ENCODE measurements at places on chromosomes 6 and 20.

GRCh38 chr20:63542031-63542559, 4.9 kb upstream of the PTK6 start:
- DNase-seq, result no peak

GRCh38 chr20:4573564-4574355, 147.9 kb upstream of the PRND start:
- no peak for DNase-seq

DNA sequence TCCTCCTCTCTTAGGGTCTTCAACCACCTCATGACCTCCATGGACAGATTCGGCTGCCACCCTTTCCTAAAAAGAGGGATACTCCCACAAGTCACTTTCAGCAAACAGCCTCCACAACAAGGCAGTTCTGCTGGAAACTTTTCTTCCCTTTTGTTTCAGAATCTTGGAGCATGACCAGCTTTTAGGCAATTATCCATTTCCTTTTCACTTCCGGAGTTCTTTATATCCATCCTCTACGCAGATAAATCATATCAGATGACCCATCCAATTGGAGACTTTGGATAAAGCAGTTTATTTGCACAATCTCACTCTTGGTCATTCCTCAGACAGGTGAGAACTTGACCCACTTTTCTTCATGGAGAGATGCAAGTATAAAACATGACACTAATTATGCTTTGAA, 398.5 kb downstream of the LMBRD1 start:
- no peak for DNase-seq

DNA sequence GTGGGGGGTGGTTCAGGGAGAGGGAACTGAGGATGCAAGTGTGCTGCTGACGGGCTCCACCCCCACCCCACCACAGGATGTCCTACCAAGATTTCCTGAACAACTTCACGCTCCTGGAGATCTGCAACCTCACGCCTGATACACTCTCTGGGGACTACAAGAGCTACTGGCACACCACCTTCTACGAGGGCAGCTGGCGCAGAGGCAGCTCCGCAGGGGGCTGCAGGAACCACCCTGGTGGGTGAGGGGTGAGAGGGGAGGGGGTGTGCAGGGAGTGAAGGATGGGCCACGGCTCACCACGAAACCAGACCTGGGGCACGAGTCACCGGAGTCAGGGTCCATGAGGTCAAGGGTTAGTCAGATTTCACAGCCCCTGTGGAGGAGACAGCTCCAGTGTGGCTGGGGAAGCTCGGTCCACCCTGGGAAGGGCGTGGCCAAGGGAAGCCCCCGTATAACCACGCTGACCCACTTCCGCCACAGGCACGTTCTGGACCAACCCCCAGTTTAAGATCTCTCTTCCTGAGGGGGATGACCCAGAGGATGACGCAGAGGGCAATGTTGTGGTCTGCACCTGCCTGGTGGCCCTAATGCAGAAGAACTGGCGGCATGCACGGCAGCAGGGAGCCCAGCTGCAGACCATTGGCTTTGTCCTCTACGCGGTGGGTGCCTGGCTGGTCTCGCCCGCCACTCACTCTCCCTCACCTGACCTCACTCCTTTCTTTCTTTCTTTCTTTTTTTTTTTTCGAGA, 18.3 kb downstream of the CAPN11 start:
- DNase-seq, result no peak

DNA sequence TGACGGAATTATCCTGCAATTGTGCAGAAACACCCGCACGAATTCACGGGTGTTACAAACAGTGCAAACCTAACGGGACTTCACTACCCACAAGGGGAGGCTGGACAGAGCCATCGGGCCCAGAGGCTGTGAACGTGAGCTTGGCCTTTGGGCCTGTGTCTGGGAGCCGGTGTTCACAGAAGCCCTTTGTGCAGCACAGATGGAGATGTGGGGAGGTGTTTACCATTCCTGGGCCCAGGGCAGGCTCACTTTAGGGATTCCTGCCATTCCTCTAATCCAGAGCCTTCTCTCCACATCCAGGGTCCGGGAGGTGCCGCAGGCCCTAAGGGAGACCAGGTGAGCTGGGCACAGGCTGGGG, 15.0 kb downstream of the COL9A3 start:
- DNase-seq, result no peak

GRCh38 chr6:14841901-14842421, 403.9 kb upstream of the JARID2 start:
- DNase-seq, result no peak

DNA sequence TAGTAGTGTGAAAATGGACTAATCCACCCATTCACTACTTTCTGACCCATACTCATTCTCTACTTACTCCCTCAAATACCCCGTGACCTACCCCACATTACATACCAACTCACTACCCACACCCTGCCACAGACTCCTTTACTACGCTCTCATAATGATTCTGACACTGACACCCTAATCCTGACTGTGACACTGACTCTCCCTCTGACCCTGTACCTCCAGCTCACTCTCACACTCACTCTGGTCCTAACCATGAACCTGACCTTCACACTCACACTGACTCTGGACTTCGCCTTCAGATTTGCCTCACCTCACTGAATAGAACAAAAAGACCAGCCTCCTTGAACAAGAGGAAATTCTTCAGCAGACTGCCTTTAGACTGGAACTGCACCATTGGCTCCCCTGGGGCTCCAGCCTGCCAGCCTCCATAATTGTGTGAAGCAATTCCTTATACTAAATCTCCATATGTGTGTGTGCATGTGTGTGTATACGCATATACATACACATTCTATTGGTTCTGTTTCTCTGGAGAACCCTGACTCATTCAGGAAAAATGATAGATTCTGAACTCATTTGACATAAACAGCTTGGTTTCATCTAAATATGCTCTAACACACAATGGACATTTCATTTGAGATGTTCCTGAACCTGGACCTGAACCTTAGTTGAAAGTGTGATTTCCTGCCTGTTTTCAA, 10.5 kb upstream of the ZNF343 start:
- DNase-seq, result no peak

- DNase-seq, result no peak
These were observed 98.3 kb downstream of the SOD2 start for GRCh38 chr6:159594750-159595117.

DNA sequence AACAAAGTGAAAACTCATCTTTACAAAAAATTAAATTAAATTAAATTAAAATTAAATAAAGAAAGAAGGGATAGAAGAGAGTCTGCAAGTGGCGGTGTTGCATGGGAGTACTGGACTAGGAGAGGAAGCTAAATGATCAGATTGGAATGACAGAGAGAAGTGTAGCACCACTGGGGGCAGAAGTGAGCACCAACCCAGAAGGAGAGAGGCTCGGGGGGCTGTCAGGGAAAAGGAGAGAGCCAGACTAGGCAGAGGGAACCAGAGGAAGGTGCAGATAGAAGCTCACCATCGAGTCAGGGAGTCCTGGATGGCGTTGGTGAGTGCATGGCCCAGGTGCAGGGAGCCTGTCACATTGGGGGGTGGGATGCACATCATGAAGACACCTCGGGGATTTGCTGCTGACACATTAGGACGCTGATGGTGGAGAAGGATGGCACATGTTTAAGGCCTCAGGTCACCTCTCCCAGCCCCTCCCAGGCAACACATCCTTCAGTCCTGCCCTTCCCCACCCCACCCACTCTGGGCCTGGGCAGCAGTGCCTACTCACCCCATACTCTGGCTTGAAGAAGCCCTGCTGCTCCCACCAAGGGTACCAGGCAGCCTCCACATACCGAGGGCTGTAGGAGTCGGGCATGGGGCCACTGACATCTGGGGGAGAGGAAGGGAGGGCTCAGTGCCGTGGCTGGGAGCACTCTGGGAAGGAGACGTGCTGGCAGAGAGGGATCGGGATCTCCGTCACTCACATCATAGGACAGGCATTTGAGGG, 4.0 kb downstream of the VARS1 start:
- DNase-seq, result no peak

DNA sequence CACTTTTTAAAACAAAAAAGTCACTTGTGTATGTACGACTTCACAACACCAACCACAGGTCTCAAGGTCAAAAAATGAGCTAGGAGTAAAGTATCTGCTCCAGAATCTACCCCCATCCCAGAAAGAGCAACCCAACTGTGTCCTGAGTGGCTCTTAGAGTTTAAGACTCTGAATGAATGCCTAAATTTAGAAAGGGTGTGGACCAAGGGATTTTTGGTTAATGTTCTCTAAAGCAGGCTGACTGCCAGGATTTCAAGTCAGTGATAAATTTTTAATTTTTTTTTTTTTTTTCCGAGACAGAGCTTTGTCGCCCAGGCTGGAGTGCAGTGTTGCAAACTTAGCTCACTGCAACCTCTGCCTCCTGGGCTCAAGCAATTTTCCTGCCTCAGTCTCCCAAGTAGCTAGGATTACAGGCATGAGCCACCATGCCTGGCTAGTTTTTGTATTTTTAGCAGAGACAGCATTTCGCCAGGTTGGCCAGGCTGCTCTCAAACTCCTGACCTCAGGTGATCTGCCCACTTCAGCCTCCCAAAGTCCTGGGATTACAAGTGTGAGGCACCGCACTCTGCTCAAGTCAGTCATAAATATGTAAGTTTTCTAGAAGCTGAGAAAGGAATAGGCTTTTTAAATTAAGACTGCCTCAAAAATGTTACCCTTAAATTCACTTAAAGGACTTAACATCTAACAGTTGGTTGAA, 20.2 kb downstream of the STAU1 start:
- DNase-seq, result no peak

DNA sequence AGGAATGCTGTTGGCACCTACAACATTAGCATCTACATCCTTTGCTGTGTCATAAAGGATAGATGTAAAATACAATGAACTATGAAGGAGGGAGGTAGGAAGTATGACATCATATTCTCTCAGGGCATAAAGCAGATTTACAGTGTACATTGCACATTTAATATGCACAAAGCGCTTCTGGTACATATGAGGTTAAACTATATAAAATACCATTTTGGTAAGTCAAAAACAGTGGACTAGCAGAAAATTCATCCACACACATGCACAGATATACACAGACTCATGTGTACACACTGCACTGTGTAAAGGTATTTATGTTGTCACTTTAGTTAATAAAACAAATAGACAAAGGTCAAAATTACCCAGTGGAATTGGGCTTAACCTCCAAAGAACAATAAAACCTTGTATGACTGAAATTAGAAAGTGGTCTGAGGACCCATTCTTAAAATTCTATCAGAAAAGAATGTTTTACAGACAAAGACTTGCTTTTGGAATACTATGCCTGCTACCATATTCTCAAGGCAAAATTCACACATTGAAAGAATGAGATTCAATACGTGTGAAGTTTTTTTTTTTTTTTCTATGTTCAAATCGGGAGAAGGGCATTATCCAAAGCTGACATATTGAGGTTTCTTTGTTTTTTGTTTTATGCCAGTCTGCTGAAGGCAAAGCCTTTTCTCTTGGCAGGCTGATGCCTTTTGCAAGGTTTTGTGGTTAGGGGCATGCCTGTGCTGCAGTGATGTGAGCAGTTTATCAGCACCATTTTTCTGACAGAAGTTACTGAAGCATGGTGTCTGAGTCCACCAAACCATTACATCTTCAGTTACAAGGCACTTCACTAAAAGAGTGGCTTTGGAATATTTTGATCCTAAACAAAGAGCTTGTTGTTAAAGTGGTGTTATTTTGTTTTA, 199.0 kb downstream of the PLCB1 start:
- DNase-seq, result no peak

- DNase-seq, result no peak
These were observed 113.3 kb downstream of the LINC00237 start for GRCh38 chr20:20992686-20993360.

GRCh38 chr6:130882370-130882769, 55.2 kb downstream of the SMLR1 start:
- no peak for DNase-seq

DNA sequence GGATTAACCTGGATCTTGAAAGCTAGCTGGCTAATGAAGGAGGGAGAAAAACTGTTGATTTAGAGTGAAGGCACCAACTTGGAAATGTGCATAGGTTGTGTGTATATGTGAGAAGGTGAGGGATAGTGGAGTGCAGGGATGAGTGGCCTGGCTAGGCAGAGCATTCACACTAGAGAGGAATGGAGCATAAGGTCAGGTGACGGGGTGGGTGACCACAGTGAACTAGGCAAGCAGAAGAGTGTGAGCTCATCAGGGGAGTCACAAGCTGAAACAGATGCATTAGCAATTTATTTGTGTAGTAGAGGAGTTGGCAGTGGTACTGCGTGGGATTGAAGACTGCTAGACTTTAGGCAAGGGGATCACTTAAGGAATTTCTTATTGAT, 10.5 kb downstream of the ANKRD66 start:
- no peak for DNase-seq

- DNase-seq, result no peak
These were observed 84.3 kb downstream of the ATXN1 start for GRCh38 chr6:16676978-16677377.

DNA sequence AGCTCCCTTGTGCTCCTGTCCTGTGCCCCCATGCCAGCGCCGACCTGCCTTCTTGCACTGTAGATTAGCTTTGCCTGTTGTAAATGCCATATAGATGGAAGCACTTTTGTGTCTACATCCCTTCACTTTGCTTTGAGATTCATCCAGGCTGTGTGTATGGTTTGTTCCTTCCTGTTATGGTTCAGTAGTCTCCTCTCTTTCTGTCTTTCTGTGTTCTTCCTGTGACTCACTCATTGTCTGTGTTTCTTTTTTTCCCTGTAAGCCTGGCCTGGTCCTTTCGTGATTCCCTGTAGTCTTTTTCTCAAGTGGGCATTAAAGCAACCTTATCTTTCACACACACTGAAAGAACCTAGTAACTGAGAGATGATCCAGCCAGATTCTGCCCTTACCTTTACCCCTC, 66.6 kb downstream of the JARID2 start:
- no peak for DNase-seq

DNA sequence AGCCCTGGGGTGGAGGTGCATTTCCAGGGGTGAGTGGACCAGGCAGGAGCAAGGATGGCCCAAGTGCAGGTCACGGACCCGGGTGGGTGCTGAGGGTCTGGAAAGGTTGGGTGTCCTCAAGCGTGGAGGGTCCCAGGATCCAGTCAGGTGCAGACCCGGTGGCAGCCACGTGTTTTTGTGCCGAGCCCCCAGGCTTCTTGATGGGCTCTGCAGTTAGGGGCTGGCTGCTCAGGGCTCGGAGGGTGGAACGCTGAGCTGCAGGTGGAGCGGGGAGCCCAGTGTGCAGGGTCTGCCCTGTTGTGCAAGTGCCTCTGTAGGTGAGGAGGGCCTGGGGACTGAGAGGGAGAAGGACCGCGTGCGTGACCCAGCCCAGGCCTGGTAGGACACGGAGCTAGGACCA, 70.9 kb upstream of the HLA-E start:
- no peak for DNase-seq

GRCh38 chr6:57108691-57109090, 18.7 kb downstream of the ZNF451 start:
- no peak for DNase-seq

GRCh38 chr6:42030585-42031506, 19.5 kb upstream of the TAF8 start:
- no peak for DNase-seq

- DNase-seq, result no peak
These were observed 108.0 kb downstream of the LAMA2 start for GRCh38 chr6:128990915-128991314.
